ENCODE measurements at places on chromosomes 1 and 21.

DNA sequence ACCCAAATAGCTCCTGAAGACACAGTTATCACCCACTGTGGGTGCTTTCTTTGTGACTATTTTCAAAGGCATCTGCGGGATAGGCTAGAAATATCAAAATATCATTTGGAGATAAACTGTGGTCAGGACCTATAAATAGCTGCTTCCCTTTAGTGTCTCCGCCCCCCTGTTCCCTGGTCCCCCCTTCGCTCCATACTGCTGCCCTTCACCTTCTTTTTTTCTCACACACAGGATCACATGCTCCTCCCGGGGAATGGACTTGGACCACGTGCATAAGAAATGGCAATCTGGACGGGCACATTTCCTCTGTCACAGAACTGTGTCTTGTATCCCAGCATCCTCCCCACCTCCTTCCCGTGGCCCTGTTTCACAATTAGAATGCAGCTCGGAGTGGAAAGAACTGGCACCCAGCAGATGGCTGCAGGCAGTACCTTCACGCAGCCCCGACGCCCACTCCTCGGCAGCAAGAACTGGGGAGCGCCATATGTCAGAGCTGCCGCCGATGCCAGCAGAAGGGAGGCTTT, 68.8 kb upstream of the SSX2IP start:
- no peak for DNase-seq

DNA sequence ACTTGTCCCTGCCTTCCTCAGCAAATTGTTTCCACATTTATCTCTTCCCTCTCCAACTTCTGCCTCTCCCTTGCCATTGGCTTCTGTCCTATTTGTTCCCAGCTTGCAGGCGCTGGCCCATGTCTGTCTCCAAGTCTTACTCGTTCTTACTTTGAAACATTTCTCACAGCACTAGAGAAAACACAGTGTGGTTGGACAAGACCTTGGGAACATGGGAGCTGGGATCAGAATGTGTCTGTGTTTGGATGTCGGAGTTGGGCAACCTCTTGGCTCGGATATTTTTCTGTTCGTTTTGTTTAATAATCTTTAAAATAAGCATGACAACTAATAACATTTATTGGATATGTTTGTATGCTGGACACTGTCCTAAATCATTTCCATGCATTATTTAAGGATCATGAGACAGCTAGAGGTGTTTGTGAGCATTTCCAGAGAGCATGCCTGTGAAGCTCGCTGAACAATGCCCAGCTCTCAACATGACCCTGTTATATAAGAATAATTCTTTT, 5.9 kb upstream of the BRWD1 start:
- DNase-seq: no peak

DNA sequence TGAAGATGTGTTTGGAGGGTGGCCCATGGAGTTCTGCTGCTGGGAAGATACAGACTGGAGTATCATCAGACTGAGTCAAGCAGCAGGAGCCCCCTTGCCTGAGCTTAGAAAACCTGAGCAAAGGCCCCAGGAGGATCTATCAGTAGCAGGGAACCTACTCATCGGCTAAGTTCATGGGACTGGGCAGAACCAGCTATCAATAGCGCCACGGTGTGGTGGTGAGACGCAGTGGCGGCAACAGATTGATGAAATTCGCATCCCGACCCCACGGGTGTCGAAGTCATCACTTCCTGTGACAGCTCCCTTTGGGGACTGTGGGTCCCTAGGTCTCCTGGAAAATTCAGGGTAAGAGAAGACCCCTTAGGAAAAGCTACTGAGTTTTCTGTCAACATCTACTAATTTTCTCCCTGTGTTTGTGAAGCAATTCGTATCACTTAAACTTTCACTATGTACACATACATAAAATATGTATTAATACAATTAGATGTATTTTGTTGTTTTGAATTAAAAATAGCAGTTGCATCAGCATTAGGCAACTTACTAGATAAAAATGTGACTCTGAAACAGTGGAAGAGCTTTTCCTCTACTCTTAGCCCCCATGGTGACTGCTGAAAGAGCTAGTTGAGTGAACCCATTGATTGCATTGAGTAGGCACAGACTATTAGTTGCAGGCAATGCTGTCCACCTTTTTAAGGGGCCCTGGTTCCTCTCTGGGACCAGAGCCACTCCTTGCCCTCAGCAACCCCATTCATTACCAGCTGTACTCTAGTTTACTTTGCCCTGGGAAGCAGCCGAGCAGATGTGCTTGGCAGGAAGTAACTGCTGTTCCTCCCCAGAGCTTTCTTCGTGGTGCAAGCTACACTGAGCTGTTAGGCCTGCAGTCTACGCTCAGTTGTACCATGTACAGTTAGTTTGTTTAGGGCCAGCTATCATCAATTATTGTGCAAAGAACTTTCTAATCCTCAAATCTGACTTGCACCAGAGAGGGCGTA, 7.3 kb upstream of the CACNA1S start:
- DNase-seq: peak; percentile 52

DNA sequence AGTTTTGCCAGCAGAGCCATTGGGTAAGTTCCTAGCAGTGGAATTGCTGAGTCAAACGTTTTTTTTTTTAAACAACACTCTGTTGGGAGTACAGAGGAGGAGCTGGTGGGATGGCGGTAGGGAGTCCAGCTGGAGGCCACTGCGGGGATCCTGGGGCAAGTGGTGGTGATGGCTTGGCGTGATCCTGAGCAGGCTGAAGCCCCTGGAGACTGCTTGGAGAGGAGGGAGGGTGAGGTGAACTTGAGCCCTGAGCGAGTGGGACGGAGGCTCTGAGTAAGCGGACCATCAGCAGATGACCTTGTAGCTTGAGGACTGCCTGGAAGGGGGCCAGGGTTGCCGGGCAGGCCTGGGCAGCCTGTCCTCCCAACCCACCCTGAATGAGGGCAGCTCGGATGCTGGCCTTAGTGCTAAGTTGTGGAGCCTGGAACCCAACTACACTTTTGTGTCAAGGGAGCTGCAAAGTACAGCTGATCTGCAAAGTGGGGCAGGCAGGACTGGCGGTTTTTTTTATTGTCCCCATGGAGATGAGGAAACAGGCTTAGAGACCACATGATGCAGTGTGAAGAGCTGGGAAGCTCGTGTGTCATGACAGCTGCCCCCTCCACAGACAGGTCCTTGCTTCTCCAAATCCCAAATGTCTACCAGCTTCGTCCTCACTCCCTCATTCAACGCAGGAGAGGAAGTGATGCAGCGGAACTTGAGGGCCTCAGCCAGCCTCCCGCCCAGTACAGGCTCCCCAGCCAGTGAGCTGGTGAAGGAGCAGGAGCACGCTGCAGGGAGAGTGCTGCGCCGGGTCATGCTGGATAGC, 20.2 kb downstream of the MRPL37 start:
- no peak for DNase-seq

DNA sequence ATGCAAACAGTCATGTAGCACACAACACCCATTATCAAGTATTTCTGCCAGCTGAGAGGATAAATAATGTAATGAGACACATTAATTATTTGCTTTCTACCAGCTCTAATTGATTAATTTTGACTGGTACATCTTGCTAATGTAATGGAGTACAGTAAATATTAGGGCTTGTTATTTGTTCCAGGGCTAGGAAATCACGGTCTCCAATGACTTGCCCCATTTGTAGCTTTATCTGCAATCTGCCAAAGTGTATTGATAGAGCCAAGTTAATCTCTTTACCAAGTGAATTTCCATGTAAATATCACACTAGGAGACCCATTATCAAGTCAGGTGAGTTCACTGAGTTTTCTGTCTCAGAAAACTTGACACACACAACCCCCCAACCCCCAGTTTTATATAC, 55.1 kb downstream of the RGS13 start:
- no peak for DNase-seq

- peak; percentile 57 for DNase-seq
Observed at GRCh38 chr1:22641906-22642636, 1.4 kb upstream of the C1QC start.

- DNase-seq: no peak
Observed at GRCh38 chr1:236066054-236066453, 1.2 kb upstream of the NID1 start.

DNA sequence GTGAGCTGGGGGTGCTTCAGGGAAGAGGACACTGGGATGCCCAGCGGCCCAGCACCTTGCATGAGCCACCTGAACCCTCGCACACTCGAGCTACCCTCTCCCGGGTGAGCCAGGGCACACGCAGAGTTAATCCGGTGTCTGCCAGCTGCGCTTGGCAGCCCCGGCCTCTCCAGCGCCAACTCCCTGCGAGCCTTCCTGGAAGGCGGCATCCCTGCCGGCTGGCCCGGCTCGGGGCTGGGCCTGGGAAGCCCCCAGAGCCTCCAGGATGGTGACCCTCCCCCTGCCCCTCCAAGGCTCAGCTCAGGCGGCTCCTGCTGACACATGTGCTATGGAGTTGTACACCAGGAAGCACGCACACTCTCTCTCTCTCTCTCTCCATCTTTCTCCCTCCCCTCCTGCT, 48.7 kb downstream of the RAP1GAP start:
- DNase-seq: no peak

- no peak for DNase-seq
Observed at GRCh38 chr21:14748662-14749061, 202.5 kb upstream of the SAMSN1 start.

- DNase-seq: no peak
Observed at GRCh38 chr1:15985611-15986297, 9.9 kb upstream of the ZBTB17 start.

DNA sequence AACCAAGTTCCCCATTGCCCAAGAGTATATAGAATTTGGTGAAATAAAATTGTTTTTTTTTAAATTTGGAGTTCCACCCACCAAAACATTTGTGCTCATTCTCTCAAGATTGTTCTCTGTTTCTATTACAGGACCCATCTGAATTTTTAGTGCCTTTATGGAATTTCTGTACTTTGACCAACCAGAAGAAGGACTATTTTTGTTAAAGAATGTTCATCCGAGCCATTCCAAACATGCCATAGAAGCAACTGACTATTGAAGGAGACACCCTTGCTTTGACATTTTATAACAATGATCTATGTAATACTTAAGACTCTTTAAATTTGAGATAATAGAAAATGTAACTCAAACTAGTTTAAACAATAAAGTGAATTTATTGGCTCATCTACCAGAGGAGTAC, 655.7 kb upstream of the ADAMTS5 start:
- no peak for DNase-seq

GRCh38 chr1:35845766-35846165, 37.2 kb upstream of the AGO1 start:
- no peak for DNase-seq

GRCh38 chr1:59018446-59018845, 234.6 kb upstream of the JUN start:
- DNase-seq: no peak

DNA sequence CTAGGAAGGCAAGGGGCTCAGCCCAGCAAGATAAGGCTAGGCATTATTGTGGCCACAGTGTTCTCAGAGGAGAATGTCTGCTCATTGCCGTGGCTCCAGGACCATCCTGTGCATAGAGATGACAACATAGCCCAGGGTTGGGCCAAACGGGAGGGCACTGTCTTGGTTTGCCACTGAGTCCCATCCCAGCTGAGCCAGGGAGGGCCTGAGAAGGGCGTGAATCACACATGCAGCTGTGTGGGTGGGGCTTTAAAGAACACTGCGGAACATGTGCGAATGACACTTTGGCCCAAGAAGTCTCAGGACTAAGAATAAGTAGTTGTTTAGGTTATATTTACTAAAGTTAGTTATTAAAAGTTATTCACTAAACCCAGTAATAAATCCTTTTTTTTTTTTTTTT, 18.5 kb downstream of the CHAF1B start:
- DNase-seq: no peak

DNA sequence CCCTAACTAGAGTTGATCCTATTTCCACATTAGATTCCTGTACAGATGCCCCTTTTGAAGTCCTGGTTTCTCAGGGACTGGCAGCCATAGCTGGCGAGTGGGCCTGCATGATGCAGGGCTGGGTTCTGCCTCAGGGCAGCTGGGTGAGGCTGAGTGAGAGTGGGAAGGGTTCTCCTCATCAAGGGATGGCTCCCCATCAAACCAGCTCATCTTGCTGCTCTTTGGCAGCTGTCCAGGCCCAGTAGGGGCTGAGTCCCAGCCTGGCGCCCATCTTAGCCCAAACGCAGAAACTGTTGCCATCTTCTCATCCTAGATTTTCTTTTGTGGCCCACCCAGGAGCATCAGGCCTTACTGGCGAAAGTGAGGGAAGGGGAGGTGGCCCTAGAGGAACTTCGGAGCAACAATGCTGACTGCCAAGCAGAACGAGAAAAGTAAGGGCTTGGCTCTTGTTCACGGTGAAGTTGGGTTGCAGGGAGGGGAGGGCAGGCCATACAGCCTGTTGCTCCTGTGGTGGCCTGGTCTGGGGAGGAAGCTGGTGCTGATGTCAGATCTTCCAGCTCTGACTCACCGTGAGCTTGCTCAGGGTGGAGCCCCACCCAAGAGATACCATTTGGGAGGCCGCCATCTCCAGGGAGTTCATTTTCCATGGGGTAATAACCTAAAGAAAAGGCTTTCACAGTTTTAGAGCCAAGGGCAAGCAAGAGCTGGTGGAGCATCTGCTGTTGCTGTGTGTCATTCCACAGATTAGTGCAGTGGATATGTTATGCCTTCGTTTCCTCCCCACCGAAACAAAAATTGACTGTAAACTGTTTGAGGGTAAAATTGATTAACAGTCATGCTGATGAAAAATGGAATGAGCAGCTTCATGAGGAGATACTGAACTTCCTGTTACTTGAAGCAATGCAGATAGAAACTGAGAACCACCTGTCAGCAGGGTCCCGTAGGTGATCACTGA, 34.7 kb downstream of the TUFT1 start:
- peak; percentile 62 for DNase-seq

GRCh38 chr1:171803045-171803444, 21.6 kb downstream of the METTL13 start:
- no peak for DNase-seq

GRCh38 chr1:110674337-110675059, at the start of gene KCNA3:
Gene KCNA3, minus strand, starts transcription at chr1:110674940. Its CDS starts 131 bp downstream, at chr1:110674809.
- peak; percentile 67 for DNase-seq

DNA sequence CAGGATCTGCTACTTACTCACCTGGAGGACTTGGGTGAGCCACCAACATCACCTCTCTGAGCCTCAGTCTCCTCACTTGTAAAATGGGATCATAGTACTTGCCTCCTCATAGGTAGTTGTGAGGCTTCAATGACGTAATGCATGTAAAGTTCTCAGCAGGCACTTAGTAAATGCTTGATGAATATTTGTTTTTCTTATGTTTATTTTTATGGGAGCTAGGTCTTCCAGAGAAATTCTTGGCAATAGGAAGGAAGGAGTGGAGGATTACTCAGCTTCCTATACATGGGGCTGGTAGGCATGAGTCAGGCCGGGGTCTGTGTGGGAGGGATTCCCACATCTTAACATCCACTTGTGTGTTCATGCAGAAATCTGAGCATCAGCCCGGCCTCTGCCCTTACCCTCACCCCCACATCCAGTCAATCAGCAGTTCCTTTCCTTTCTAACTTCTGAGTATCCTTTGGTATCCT, 95.4 kb upstream of the USP24 start:
- DNase-seq: no peak

- no peak for DNase-seq
Observed at GRCh38 chr1:72439036-72439435, 156.7 kb upstream of the NEGR1 start.

DNA sequence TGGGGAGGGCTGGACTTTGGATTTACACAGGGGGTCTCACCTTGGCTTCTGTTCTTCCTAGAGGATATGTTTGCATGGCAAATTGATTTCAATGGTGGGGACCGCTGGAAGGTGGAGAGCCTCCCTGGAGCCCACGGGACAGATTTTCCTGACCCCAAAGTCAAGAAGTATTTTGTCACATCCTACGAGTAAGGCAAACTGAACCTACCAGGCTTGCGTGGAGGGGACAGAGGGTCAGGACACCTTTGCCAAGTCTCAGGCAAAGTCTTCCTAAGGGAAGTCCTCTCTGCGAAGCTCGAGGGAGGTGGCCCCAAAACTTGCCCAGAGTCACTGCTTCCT, 7.2 kb downstream of the FBXO6 start:
- no peak for DNase-seq

- DNase-seq: no peak
Observed at GRCh38 chr1:201218409-201218808, 27.8 kb downstream of the IGFN1 start.
